ENCODE measurements at places on chromosomes 1 and 21.
A peak's percentile ranks its signal among the peaks of the same experiment; 100 is the strongest.

DNA sequence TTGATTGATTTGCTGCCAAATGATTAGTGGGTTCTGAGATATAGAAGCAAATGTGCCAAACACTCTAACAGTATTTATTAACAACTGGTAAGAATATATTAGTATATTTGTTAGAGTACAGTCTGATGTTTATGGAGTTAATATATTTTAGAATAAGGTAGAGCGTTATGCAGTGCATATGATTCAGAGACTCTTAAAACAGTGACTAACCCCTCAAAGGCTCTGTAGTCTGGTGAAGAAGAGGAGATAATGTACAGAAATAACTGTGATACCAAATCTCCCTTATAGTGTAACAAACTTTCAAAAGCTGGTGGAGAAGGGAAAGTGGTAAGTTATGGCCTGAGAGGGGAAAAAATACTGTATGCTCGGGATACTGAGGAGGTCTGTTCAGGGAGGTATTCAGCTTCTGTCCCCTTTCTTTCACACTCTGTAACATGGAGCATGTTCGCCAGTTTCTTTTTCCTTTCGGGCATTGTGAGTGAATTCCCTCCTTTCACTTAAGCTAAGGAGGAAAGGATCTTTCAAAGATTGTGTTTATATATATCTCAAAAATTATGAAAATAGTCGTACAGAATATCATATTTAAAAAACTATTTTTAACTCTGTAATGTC lies 121.2 kb downstream of the ADGRL2 start:
- no peak overlapping the region for H3K27ac ChIP-seq
- H3K4me1 ChIP-seq, result no peaks in the 10 kb centered on the region
- no peaks in the 10 kb centered on the region for H3K36me3 ChIP-seq
- DNase-seq, result no peak

- peaks cover 37% of the 10 kb centered on the region for H3K27me3 ChIP-seq
- no peaks in the 10 kb centered on the region for H3K36me3 ChIP-seq
- no peak overlapping the region for H3K27ac ChIP-seq
- peaks cover 54% of the 10 kb centered on the region for H3K4me1 ChIP-seq
- H3K4me3 ChIP-seq, result no peak overlapping the region
Observed at GRCh38 chr1:154869351-154870114, 548 bp downstream of the KCNN3 start.

DNA sequence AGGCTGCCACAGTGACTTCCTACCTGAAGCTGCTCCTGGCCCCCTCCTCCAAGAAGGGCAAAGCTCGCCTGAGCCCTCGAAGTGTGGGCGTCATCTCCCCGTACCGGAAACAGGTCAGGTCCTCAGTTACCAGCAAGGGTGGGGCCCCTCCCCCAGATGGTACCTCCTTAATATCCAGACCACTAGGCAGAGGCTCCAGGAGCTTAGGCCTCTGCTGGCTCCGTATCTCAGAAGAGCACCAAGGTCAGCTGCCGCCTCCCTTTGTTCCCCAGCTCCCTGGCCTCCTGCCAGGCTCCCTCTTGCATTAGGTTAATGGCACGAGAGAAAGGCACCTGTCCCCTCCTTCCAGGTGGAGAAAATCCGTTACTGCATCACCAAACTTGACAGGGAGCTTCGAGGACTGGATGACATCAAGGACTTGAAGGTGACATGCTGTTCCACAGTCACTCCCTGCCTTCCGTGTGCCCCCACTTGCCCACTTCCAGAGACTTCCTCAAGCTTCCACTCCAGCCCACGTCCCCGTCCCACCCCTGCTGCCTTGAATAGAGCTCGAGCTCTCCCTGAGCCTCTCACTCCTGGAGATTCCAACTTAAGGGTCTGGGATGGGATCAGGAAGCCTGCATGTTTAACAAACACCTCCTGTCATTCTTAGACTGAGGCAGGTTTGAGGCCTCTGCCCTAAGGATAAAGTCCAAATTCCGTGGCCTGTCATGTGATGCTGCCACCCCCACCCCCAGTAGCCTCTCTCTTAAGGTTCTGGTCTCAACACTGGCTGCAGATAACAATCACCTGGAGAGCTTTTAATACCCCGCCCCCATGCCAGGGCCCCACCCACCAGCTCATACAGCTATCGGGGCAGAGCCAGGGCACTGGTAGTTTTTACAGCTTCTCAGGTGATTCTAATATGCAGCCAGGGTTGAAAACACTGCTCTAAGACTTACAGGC lies 8.3 kb downstream of the RHOC start:
- H3K36me3 ChIP-seq, result peaks cover 9% of the 10 kb centered on the region
- H3K4me3 ChIP-seq, result no peak overlapping the region
- H3K27me3 ChIP-seq, result no peaks in the 10 kb centered on the region

DNA sequence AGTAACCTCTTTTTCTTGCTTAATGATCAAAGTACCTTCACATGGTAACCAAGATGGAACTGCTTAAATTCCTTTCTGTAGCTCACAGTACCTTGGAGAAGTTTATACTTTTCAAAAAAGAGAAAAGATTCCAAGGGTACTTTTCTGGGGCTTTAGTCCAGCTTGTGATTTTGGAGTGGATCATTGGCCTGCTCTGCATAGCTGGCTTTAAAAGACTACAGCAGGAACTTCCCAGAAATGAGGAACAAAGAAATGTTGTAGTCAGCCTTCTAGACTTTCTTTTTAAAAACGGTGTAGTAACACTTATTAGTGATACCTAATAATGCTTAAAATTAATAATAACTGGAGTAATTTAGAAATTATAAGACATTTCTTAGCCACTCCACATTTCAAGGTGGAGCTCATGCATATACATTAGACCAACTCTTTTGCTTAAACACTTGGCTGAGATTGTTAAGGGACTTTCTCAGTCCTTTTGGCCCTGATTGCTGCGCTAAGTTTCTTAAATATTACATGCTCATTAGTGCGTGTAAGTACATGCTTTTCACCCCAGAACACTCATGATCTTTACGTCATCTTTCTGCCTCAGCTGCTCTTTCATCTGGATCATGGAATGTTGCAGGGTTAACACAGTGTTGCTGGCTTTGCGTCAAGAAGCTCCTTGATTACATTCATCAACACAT lies 57.3 kb downstream of the SDCCAG8 start:
- no peak for DNase-seq
- H3K27me3 ChIP-seq, result no peaks in the 10 kb centered on the region
- H3K36me3 ChIP-seq, result peaks cover 23% of the 10 kb centered on the region
- peaks cover 6% of the 10 kb centered on the region for H3K4me1 ChIP-seq
- no peak overlapping the region for H3K27ac ChIP-seq

DNA sequence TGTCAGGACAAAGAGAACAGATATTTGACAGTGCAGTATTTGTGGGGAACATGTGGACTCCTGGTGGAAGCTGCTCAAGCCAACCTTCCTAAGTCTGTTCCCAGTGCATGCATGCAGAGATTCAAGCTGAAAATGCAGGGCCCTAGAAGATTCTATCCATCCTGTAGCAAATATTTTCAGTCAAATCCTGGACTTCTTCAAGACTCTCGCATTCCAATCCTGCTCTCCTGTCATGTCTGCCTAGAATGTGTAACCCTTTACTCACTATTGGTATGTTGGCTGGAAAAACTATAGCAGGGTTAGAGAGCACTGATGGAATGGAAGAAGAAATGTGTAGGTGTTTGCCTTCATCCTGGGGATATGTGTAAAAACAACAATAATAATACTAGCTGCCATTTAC lies 385.6 kb upstream of the PKN2 start:
- no peak overlapping the region for H3K27ac ChIP-seq

DNA sequence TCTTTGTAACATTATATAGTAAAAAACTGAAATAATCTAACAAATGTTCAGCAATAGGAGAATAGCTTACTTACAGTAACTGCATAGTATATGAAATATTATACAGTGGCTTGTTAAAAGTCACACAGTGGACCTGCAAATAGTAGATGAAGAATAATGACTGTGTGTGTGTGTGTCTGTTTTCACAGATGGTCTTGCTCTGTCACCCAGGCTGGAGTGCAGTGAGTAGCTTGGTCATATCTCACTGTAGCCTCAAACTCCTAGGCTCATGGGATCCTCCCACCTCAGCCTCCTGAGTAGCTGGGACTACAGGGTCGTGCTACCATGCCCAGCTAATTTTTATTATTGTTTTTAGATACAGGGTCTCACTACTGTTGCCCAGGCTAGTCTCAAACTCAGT lies 67.3 kb upstream of the KIAA1614 start:
- H3K4me3 ChIP-seq, result no peak overlapping the region
- DNase-seq, result no peak
- no peaks in the 10 kb centered on the region for H3K4me1 ChIP-seq
- H3K27ac ChIP-seq, result no peak overlapping the region

GRCh38 chr1:228293816-228294500 lies 86.1 kb downstream of the OBSCN start:
- H3K36me3 ChIP-seq, result peaks cover 9% of the 10 kb centered on the region
- no peak overlapping the region for H3K27ac ChIP-seq
- H3K4me1 ChIP-seq, result no peaks in the 10 kb centered on the region
- H3K27me3 ChIP-seq, result no peaks in the 10 kb centered on the region
- no peak overlapping the region for H3K4me3 ChIP-seq

DNA sequence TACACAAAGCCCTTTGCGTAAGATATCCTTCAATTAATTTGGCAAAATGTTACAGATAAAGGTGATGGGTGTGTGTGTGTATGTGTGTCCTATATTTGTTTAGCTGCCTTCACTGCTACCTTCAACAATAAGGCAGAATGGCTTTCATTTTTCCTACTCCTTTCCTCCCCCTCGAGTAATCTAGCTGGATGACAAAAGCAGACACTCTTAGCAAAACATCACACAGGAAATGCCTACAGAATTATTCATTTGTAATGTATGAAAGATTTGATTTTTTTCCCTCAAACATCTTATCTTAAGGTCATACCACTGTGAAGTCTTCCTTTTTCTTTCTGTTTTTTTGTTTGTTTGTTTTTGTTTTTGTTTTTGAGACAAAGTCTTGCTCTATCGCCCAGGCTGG lies 10.6 kb downstream of the PTPN22 start:
- DNase-seq, result no peak
- H3K4me3 ChIP-seq, result no peak overlapping the region
- peaks cover 56% of the 10 kb centered on the region for H3K4me1 ChIP-seq
- no peaks in the 10 kb centered on the region for H3K27me3 ChIP-seq
- peak overlapping the region; percentile 57 for H3K27ac ChIP-seq
- H3K36me3 ChIP-seq, result peaks cover 74% of the 10 kb centered on the region

DNA sequence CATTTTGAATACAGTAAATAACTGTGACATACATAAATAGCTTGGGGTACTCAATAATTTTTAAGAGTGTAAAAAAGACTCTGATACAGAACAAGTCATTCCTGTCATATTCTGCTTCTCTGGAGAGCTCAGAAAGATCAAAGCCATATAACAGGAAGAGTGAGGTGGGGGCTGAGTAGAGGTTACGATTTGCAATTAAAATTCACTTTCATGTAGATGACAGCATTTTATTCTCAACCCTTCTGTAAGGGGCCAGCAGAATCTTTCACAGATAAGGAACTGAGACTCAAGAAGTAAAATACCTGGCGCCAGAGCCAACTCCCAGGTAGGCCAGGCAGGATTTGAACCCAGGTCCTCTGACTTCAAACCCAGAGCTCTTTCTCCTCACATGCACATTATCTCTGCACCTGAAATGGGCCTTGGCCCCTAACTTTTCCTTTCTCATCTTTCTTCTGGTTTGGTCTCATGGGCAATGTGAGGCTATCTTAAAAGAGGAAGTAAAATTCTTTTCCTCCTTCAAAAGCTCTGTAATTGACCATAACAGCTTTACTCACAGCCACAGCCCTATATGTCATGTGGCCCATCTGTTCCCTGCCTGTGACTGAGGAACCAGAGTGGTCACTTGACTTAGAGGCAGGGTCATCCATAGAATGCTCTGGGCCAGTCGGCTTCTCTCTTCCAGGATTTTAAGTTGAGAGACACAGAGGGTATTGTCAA lies 80.9 kb upstream of the SYT6 start:
- H3K27ac ChIP-seq, result no peak overlapping the region
- no peak overlapping the region for H3K4me3 ChIP-seq

DNA sequence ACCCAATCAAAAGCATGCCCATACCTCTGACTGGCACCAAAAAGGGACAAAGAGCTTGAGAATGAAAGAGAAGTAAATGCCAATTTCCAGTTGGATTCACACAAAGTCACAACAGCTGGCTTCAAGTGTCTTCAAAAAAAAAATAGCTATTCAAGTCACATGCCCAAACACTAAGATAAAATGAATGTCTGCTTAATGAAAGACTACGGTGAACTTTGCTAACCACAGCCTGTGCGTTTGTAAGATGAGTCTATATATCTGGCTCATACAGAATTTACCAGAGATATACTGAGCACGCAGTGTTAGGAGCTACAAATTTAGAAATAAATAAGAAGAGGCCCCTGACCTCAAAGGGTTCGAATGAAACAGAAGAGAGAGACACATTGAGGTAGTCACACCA lies 73.2 kb downstream of the DAB1 start:
- no peak for DNase-seq
- H3K4me1 ChIP-seq, result no peaks in the 10 kb centered on the region
- no peak overlapping the region for H3K27ac ChIP-seq
- H3K36me3 ChIP-seq, result no peaks in the 10 kb centered on the region
- H3K4me3 ChIP-seq, result no peak overlapping the region

- H3K4me3 ChIP-seq, result no peak overlapping the region
- peaks cover 21% of the 10 kb centered on the region for H3K36me3 ChIP-seq
- no peak for DNase-seq
Observed at GRCh38 chr21:25967181-25967900, 203.2 kb downstream of the APP start.

- no peaks in the 10 kb centered on the region for H3K36me3 ChIP-seq
- H3K4me3 ChIP-seq, result no peak overlapping the region
- H3K27me3 ChIP-seq, result no peaks in the 10 kb centered on the region
- peak overlapping the region; percentile 46 for H3K27ac ChIP-seq
- DNase-seq, result no peak
Observed at GRCh38 chr21:34221331-34222030, 142.3 kb upstream of the KCNE2 start.

- peaks cover 4% of the 10 kb centered on the region for H3K4me1 ChIP-seq
- H3K27me3 ChIP-seq, result no peaks in the 10 kb centered on the region
- H3K4me3 ChIP-seq, result no peak overlapping the region
- H3K27ac ChIP-seq, result peak overlapping the region; percentile 19
Observed at GRCh38 chr1:25958465-25958864, 39.4 kb downstream of the PAFAH2 start.

DNA sequence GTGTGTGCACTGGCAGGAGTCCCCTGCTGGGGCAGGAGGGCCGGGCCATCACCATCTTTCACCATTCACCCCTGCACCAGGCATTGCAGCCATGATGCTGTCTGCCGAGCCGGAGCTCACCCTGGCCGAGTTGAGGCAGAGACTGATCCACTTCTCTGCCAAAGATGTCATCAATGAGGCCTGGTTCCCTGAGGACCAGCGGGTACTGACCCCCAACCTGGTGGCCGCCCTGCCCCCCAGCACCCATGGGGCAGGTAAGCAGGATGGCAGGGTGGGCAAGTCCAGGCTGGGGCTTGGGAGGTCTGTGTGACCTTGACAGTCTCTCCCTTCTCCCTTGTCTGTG lies 18.6 kb downstream of the PCSK9 start:
- peaks cover 9% of the 10 kb centered on the region for H3K4me1 ChIP-seq
- no peak overlapping the region for H3K27ac ChIP-seq
- no peak overlapping the region for H3K4me3 ChIP-seq
- no peaks in the 10 kb centered on the region for H3K27me3 ChIP-seq

DNA sequence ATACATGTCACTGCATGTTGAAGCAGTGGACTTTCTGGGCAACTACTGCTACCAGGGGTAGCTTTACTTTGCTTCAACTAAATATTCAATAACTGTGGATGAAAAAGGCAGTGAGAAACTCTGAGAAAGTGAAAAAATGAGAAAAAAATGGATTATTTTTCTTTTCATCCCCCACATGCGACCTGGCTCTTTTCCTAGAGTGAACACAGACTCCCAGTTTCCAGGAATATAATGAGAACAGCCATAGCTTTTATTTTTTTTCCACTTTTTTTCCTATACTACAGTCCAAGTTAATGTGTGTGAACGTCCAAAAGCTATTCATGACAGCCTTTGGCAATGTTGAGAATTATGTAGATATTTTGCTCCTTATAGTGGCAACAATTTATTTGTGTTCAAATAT lies 230.4 kb downstream of the DNM3 start:
- no peak overlapping the region for H3K27ac ChIP-seq
- no peak overlapping the region for H3K4me3 ChIP-seq
- H3K36me3 ChIP-seq, result no peaks in the 10 kb centered on the region
- no peaks in the 10 kb centered on the region for H3K4me1 ChIP-seq
- no peak for DNase-seq

Data from activated naive CD8-positive, alpha-beta T cell treated with anti-CD3 and anti-CD28 coated beads, Interleukin-2, amount 50 U/mL, for 24 hours (primary cell).